ENCODE measurements at places on chromosomes 4 and X.
A peak's percentile ranks its signal among the peaks of the same experiment; 100 is the strongest.

DNA sequence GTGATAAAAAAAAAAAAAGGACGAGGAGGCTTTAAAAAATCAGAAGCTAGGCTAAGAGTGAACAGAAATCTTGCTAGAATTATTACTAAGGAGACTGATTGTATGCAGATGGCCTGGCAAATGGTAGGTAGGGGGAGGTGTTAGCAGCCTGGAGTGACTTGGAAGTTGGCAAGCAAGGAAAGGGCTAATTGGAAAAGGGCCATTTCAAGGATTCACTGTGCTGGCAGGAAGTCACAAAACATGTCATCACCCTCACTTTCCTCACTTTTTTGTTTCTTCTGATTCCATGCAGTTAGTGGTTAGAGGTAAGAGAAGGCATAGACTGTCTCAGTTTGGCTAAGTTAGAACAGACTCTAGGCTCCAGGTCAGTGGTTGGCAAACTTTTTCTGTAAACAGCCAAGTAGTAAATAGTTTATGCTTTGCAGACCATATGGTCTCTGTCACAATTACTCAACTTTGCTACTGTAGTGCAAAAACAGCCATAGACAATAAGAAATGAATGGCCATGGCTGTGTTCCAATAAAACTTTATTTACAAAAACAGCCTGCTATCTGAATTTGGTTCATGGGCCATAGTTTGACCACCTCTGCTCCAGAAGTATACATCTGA lies 646.5 kb upstream of the ACTRT1 start:
- DNase-seq: no peak

DNA sequence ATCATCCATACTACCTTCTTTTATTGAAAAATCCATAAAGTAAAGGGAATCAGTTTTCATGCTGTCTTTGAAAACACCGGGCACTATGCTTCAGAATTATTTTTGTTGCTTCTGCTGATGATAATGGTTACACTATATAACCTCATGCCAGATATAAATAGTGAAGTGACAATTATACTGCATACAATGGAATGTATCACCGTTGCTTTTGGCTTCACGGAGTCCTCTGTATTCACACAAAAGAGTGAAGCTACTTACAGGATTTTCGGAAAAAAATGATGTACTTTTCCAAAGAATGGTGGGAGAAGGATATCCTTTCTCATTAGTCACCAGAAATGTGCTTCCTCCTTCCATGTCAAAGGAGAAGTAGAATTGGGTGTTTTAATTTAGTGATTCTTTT lies 159.1 kb upstream of the PITX2 start:
- no peak for DNase-seq

- DNase-seq: no peak
These were observed 22.3 kb upstream of the RASGEF1B start for GRCh38 chr4:81494031-81494431.

DNA sequence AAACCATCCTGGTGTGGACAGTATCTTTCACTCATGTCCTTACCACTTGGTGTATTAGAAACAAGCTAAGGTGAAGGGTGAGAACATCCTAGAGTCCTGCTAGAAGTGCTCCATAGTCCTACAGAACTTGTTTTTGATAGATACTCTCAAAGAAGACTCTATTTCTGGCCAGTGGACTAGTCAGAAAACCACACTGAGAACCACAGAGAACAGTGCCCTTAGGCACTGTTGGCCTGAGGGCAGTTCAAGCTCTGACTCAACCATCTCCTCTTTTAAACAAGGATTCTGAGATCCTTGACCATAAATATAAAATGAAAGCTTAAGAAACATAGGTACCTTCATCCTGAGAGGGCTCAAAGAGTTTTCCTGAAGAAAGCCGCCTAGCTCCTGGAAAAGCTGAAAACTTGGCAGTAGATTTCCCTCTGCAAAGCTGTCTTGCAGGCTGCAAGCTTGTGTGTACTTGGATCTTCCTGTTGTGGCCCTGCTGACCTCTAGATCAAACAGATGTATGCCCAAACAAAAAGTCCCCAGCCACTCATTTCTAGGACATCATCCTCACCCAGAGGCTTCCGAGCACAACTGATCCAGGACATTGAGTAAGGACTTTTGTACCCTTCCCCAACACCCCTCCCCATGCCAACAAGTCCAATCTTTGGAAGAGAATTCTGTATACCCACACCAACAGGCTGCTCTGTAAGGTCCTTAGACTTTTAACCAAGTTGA lies 111.6 kb upstream of the CXCL13 start:
- DNase-seq: no peak

DNA sequence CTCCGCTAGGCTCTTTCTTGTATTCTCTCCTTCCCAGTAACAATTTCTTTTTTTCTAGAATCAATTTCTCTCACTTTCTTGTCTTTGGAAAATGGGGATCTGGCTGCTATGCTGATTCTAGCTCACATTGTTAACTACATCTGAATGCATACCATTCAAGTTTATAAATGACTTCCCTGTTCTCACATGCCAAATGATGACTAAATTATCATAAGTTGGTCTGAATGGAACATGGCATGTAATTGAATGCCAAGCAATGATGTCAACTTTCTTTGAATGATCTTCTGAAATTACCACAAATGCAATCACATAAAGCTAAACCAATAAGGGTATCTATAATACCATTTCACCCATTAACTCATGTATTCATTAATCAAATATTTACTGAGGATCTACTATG lies 2.7 kb upstream of the ITM2A start:
- DNase-seq: no peak

DNA sequence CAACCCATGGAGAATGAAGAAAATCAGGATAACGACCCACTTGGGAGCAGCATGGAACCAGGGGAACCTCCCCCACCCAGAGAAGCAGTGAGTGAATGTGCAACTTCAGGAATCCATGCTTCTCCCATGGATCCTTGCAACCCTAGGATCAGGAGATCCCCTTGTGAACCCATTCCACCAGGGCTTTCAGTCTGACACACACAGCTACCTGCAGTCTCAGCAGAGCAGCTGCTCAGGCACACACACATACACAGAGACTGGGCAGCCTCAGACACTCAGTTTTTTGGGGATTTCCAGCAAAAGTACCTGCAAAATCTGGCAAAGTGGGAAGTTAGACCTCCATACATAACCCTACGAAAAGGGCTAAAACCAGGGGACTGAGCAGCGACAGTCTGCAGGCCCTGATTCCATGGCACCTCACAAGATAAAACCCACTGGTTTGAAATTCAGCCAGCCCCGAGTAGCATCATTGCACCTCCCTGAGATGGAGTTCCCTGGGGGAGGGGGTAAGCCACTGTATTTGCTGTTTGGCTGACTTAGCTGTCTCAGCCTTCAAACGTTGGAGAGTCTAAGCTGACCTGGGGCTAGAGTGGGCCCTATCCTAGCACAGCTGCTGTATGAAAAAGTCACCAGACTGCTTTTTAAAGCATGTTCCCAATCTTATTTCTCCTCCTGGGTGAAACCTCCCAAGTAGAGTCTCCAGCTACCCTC lies 737.5 kb upstream of the NDST4 start:
- DNase-seq: no peak

- no peak for DNase-seq
These were observed 143.7 kb downstream of the AFAP1 start for GRCh38 chr4:7795983-7796382.

DNA sequence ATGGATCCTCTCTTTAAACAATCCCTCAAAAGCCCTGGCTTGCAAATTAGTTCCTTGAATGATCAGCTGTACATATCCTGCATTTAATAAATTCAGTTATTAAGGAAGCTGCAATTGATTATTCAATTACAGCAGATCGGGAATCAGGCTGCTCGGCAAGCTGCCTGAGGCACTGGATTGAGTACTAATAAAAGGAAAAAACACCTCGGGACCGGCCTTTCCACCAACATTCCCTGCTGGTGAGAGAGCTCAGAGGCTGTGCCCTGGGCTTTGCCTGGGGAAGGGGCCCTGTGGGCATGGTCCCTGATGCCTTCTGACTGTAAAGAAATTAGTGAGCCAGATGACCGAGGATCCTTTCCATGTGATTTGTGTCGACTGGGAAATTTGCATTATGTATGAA lies 69.2 kb downstream of the SORCS2 start:
- no peak for DNase-seq

GRCh38 chr4:190019023-190019858 lies 7.8 kb downstream of the FRG2 start:
- no peak for DNase-seq

- no peak for DNase-seq
These were observed 469.5 kb upstream of the FAT1 start for GRCh38 chr4:187193141-187193540.

DNA sequence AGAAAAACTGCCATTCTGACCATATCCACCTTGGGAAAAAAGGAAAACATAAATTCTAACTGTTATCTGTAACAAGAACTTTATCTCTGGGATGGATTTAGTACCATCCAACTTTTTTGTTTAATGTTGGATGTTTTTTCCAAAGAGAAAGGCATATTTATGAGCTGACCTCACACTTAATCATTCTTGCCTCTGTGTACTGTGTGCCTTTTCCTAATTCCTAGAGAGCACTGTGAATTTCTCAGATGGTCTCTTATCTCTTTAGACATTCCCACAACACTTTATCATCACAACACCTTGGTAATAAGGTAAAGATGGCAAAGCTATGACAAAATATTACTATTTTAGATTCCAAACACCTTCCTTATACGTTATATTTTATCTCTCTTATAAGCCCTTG lies 126.2 kb downstream of the COL4A6 start:
- DNase-seq: no peak

DNA sequence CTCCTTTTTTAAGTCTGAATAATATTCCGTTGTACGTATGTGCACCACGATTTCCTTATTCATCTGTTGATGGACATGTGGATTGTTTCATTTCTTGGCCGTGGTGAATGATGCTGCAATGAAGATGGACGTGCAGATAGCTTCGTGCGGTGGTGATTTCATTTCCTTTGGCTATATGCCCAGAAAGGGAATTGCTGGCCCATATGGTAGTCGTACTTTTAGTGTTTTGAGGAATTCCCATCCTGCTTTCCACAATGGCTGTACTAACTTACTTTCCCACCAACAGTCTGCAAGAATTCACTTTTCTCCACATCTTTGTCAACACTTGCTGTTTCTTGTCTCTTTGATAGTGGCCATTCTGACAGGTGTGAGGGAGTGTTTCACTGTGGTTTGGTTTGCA lies 12.8 kb downstream of the ZFP42 start:
- DNase-seq: no peak

- DNase-seq: no peak
These were observed 98.0 kb downstream of the MAML3 start for GRCh38 chr4:140056015-140056414.

DNA sequence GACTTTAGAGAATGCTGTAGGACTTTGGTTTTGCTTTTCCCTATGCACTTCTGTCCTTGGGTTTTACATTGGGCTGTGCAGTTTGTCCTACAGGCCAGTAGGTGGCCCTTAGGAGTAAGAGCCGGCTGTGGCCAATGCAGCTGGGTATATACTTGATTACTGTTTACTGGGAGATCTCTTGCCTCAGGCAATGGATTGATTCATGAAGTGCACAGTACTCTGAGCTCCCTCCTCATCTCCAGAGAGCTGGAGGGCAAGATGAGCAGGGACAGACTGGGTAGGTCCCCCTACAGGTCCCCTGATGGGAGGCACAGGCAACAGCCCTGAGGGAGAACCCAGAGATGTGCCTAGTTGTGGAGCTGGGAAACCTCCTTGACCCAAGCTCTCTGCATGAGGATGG lies 103.8 kb upstream of the QRFPR start:
- DNase-seq: no peak

GRCh38 chr4:114389070-114389685 lies 209.4 kb upstream of the UGT8 start:
- no peak for DNase-seq

- no peak for DNase-seq
These were observed 3.3 kb upstream of the FAM9C start for GRCh38 chrX:13047759-13048158.

GRCh38 chr4:118803253-118803652 lies 32.7 kb downstream of the SEC24D start:
- no peak for DNase-seq

DNA sequence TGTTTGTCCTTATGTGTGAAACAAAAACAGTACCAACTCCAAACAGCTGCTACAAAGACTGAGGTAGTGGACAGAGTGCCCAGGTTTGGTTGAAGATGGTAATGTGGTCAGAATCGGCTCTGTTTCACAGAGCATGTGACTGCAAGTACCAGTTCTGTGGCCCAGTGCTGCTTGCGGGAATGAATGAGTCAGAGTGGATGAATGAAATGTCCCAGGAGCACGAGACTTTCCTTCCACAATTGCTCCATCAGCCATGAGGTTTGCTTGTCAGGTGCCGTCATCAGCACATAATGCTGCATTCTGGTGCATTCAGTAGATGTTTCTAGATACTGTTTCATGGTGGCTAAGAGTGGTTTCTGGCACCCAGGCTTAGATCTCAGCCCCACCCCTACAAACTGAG lies 84.2 kb downstream of the GPR143 start:
- no peak for DNase-seq

DNA sequence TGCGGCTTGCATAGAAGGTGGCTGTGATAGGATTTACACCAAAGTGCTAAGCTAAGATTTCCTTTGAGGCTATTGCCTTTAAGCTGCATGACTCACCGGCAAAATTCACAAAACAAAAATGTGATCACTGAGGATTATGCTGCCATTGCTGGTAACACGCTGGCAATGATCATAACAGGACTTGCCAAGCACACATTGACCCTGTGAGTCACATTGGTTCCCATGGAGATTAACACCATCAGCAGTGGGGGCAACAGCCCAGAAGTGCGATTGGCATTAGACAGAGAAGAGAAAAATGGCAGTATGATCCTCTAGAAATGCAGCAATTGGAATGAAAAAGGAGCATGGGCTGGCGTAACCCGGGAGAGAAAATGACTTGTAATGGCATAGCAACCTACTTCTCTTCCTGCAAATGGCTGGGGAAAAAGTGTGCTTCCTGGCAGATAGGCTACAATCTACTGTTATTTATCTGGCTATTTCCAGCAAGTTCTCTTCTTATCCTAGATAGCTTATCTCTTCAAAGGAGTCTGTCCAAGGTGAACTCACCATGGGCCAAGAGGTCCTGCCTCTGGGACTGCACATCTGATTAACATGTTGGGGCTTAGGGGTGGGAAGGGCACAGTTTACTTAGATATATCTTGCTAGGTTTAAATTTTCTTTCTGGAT lies 314.2 kb upstream of the IGFBP7 start:
- DNase-seq: no peak

- peak; percentile 40 for DNase-seq
These were observed at the start of gene MAGEH1 for GRCh38 chrX:55451990-55452832. Gene MAGEH1, plus strand, starts transcription at chrX:55452127. Its CDS starts 248 bp downstream, at chrX:55452375.

DNA sequence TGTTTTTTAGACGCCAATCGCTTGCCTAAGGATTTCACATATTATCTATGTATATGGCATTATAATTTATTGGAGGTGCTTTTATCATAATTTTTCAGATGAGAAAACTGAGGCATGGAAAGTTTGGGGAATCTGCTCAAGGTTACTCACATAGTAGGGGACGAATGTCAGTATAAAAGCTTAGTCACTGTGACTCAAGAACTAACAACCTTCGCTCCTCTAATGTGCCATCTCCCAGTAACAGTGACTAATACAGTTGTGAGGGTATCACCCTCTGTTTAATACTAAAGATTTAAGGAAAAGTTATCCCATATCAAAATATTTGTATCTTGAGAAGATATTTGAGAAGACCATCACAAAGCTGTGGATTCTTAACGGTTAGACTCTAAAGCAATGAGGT lies 353.1 kb upstream of the SPOCK3 start:
- DNase-seq: no peak

Data from stimulated activated CD4-positive, alpha-beta T cell treated with anti-CD3 and anti-CD28 coated beads, Interleukin-1b, Interleukin-23, amount 100 ng/mL, for 24 hours (primary cell).